ENCODE measurements at places on chromosomes 2 and 18.

DNA sequence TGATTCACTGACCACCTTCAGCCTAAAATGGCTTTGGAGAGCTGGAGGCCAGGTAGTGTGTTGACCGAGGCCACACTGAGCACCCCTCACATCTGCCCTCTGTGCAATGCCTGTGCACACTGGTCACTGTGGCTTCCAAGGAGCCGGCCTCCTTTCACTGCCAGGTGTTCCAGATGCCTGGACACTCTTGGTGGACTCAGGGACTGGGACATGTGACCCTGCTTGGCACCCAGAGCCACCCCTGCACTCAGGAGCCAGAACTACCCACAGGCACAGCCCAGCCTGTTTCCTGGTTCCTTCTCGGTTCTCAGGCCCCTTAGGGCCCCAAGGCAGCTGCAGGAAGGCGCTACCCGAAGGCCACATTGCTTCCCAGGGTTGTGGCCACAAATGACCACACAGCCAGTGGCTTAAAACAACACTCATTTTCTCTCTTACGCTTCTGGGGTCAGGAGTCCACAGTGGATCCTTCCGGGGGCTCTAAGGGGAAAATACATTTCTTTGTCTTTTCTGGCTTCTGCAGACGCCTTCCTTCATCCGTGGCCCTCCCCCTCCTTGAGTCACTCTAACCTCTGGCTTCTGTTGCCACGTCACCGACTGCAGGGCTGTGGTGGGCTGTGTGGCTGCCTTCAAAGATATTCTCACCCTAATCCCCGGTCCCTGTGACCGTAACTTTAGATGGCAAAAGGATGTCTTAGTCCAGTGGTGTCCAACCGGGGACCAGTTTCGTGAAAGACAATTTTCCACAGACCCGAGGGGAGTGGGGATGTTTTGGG is 78.6 kb downstream of the ASB1 start:
- DNase-seq, result peak; percentile 74

- peak; percentile 49 for DNase-seq
Measured at GRCh38 chr2:108988796-108989713, at the start of gene EDAR. Gene EDAR, minus strand, starts transcription at chr2:108989220. Its CDS starts 58,206 bp downstream, at chr2:108931014.

DNA sequence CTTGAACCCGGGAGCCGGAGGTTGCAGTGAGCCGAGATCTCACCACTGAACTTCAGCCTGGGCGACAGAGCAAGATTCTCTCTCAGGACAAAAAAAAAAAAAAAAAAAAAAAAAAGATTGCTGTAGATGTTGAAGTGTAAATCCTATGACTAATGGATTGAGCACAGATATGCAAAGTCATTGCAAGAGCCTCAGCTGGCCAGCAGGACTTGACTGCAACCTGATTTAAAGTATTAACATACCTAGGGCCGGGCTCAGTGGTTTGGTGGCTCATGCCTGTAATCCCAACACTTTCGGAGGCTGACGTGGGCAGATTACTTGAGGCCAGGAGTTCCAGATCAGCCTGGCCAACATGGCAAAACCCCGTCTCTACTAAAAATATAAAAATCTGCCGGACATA is 103.4 kb upstream of the MSH2 start:
- peak; percentile 88 for DNase-seq

DNA sequence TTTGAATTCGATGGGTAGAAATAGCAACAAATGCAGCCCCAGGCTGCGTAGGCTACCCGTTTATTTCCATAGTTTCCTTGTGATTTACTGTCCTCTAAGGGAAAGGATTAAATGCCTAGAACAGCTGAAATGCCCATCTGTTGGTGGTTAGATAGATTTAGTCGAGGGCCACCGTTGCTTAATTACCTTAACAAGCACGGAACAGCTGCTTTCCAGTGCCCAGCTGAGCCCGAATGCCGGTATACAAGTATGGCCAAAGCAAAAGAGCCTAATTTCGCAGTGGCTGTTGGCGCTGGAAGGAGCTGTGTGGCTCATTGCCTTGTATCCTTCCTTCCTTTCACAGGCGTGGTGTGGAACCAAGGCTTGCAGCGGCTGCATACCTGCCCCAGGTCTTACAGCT is 109.1 kb downstream of the CABLES1 start:
- DNase-seq, result no peak

DNA sequence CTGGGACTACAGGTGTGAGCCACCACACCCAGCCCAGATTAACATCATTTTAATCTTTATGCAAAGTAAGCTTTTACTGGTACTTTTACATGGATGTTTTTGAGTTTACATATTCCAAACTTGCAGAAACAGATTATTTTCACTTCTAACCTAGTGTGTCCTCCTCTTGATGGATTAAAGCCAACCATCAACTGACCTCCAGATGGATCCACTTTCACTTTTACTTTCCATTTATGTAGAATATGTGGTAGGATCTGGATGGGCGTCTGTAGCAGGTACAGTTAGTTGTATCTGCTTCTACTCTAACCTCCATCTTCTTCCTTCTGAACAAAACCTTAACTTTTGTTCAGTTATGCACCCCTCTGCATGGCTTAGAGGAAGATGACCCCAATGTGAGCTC is 264.1 kb downstream of the CDH20 start:
- DNase-seq, result no peak

- DNase-seq, result no peak
Measured at GRCh38 chr2:3313781-3314375, 63.7 kb downstream of the EIPR1 start.
